ENCODE measurements at places on chromosomes 1 and 21. TPM values are rescaled to one million over a fixed set of nuclear protein-coding genes. Genes with fewer than 3 reads are reported as not detected.

DNA sequence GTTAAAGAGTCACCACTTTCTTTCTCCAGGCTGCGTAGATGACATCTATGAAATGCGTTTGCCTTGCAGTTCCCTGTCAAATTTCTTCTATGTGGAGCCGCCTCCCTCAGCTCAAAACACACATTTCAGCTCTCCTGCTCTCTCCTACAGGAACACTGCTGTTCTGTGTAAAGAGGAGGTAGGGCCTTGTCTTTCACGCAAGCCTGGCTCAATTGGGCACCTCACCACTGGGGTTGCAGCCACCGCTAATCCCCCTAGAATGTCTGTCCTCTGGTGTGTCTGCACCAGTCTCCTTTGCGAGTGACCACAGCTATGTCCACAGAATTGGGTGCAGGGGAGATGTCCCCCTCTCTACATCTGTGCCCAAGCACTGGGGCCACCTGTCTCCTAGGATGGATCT is 31.8 kb upstream of the CFHR4 start:
- no peak for DNase-seq

DNA sequence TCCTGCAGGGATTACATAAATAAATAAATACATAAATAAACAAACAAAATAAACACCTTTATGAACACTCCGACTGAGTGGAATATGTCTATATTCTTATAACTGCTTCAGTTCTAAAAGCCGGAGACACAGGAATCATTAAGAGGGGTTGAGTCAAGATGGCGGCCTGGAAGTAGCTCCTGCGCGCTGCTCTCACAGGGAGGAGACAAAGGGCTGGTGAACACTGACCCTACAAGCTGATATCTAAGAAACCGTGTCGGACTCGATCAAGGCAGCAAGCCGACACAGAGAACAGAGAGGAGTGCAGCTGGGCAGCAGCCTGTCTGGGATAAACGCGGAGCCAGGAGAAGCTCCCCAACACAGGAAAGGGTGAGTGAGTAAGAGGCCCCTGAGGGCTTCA is 1098.6 kb upstream of the NCAM2 start:
- peak; percentile 37 for DNase-seq

GRCh38 chr21:20999659-21000058 is 1.4 kb downstream of the NCAM2 start:
- DNase-seq: peak; percentile 27

DNA sequence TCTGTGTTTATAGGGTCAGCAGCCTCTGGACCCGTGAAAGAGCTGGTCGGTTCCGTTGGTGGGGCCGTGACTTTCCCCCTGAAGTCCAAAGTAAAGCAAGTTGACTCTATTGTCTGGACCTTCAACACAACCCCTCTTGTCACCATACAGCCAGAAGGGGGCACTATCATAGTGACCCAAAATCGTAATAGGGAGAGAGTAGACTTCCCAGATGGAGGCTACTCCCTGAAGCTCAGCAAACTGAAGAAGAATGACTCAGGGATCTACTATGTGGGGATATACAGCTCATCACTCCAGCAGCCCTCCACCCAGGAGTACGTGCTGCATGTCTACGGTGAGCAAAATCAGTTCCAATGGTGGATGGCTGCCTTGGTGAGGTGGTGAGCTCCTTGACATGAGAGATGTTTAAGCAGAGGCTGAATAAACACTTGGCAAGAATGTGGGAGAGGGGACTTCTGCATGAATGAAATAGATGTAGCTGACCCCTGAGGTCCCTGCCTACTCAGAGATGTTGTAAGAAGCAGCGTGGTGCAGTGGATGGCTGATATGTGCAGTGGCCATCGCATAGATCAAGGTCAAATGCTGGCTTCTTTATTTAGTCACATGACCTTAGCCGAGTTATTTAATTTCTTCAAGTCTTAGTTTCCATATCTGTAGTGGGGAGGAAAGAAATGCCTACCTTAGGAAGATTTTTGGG is 9.3 kb downstream of the SLAMF7 start:
- peak; percentile 75 for DNase-seq

DNA sequence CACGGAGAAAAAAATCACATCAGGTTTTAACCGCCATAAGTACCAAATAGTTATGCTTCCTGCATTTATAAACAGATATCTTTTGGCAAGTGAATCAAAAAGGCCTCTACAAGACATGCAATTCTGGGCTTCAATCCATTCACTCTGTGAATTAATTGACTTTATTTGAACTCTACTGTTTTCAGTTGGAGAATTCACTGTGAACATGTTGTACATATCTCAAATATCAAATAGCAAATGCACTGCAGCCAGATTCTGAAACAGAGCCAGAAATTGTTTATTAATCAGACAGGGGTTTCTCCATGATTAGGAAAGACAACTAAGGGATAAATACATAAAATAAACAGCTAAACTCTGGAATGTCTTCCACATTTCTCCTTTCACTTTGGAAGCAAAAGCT is 445.4 kb upstream of the NFIA start:
- DNase-seq: no peak

DNA sequence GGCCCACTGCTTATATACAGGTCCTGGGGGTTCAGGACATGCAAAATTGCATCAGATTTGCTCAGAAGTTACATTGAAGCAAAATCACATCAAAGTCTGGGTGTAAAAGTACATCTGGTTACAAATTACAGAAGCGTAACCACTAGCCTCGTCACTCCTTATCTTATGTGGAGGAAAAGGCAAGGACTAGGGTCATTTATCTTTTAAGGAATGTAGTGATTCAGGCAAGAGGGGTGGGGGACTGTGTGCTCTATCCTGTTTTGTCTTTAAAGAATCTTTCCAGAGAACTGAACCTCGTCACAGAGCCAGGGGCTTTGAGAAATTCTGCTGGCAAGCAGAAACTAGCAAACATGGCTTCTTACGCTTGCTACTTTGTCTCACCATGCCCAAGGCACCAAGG is 61.1 kb upstream of the RAB4A start:
- DNase-seq: peak; percentile 72

TIAM1 gene
- 19.9 TPM for total RNA-seq

PGLYRP4 gene
- total RNA-seq: not detected

RHBDL2 gene
- 1.4 TPM for total RNA-seq

TTC39A gene
- 0.06 TPM for total RNA-seq

TDRD5 gene
- total RNA-seq: 0.03 TPM
